Stromal cell of bone marrow (primary cell): ENCODE measurements at places on chromosomes 1 and 21.
A peak's percentile ranks its signal among the peaks of the same experiment; 100 is the strongest.

DNA sequence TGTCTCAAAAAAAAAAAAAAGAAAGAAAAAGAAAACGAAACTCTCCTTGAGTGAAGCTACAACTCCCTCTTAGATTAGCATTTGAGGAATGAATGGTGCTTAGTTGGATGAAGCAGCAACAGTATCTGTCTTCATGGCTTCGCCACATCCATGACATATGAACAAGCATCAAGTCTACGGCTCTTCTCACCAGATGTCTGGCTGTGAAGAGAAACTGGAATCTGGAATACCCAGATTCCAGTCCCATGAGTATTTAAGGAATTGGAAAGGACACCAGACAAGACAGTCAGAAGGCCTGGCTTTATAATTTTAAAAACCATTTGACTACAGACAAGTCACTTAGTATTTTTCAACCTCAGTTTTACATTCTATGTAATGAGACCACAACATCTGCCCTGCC, 38.0 kb upstream of the TADA1 start:
- no peak for DNase-seq

DNA sequence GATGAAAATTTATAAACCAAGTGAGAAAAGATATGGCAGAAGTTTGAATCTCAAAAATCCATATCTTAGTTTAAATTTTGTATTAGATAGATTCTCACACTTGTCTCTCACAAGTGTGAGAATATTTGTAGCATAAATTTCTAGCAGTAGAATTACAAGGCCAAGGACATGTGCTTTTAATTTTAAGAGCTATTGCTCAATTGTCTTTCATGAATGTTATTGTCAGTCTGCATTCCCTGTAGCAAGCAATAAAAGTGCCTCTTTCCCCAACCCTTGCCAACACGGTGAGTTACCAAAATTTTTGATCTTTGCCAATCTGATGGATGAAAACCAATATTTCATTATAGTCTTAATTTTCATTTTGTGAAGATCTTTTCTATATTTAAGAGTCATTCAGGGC, 64.0 kb downstream of the CTH start:
- DNase-seq = peak; percentile 5

DNA sequence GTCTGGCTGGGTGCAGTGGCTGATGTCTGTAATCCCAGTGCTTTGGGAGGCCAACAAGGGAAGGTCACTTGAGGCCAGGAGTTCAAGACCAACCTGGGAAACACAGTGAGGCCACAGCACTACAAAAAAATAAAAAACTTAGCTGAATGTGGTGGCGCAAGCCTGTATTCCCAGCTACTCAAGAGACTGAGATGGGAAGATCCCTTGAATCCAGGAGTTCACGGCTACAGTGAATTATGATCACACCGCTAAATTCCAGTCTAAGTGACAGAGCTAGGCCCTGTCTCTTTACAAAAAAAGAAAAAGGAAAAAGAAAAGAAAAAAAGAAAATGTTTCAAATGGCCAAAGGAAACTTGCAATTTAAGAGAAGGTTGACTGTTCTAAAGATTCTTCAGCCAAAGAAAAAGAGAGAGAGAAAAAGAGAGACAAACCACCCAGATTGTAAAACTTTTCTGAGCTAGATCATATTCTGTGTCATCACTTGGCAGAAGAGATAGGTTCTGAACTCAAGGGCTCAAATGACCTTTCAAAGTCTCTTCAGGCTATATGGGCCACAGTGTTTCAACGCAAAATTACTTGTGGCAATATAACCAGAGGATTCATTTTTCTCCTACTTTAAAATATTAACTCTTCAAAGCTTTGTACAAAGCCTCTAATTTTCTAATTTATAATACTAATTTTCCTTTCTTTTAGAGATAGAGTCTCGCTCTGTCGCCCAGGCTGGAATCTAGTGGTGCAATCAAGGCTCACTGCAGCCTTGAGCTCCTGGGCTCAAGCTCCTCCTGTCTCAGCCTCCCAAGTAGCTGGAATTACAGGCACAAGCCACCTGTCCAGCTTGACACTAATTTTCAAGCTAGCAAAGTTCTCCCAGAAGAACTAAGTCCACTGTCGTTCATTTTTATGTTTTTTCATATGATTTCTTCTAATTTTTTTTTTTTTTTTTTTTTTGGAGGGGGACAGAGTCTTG, 20.5 kb downstream of the ARID4B start:
- no peak for DNase-seq

GRCh38 chr1:113749402-113749801, 9.9 kb downstream of the PHTF1 start:
- no peak for DNase-seq

DNA sequence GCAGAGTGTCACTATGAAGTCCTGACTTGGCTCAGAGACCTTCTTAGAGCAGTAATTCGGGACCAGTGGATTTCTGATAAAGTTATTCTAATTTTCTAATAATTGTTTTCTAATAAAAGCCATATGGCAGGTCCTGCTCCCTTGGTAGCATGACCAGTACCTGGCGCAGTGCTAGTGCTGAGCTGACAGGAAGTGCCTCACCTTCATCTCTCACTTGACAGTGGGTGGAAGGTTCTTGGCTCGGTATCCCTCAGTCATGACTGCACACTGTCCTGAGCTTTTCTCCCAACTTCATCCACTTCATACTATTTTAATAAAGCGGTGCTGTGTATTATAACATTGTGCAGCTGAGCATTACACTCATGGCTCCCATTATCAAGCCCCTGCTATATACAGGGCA, 14.1 kb downstream of the VANGL1 start:
- no peak for DNase-seq

GRCh38 chr21:24955275-24955961, 651.9 kb downstream of the MRPL39 start:
- no peak for DNase-seq

- peak; percentile 59 for DNase-seq
Observed at GRCh38 chr1:240732390-240732789, 120.4 kb upstream of the GREM2 start.

- no peak for DNase-seq
Observed at GRCh38 chr1:195019385-195019784, 1588.9 kb downstream of the KCNT2 start.

DNA sequence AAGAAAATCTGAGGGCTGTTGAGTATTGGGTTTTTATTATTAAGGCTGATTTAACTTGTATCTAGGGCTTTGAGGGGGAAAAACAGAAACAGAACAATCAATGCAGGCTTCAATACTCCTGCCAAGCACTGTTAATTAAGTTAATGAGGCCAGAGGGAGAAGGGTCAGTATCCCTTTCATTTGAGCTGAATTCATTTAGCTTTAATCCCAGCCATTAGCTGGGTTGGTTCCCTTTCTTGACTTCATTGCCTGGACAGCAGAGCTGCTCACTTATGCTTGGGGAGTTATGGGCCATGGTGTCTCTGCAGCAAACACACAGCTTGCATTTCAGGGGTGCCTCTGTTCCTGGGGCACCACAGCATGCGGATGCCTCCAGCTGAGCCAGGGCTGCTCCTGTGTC, 16.3 kb downstream of the TLR5 start:
- DNase-seq = no peak

DNA sequence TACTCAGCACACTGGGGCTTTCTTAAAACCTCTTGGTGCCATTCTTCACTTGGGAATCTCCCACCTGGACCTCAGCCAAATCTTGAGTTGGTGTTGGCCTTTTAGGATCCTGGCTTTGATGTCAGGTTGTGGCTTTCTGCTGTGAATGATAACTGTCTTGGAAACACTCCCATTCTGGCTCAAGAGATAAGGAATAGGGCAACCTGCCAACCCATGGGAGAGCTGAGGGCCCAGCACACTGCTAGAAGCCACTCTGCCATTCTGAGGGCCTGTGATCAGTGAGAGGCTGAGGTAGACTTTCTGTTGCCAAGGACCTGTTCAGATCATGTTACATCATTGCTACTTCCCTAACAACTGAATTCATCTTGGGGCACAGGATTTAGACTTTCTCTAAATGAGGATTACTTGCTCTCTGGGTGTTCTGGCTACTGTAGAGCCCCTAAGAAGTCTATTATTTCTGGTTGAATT, 45.8 kb downstream of the TTC39A start:
- no peak for DNase-seq

- no peak for DNase-seq
Observed at GRCh38 chr1:212281590-212281989, 3.6 kb upstream of the PPP2R5A start.

GRCh38 chr1:201186192-201186591, 4.4 kb upstream of the IGFN1 start:
- no peak for DNase-seq

DNA sequence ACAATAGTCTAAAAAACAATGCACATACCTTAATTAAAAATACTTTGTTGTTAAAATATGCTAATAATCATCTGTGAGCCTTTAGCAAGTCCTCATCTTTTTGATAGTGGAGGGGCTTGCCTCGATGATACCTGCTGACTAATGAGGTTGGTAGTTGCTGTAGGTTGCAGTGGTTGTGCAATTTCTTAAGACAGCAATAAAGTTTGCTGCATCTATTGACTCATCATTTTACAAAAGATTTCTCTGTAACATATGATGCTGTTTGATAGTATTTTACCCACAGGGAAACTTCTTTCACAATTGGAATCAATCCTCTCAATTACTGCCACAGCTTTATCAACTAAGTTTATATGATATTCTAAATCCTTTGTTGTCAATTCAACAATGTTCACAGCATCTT, 7.6 kb downstream of the C1orf87 start:
- DNase-seq = no peak
